ENCODE measurements at places on chromosomes 16 and 17. TPM values are rescaled to one million over a fixed set of nuclear protein-coding genes. Genes with fewer than 3 reads are reported as not detected.

DNA sequence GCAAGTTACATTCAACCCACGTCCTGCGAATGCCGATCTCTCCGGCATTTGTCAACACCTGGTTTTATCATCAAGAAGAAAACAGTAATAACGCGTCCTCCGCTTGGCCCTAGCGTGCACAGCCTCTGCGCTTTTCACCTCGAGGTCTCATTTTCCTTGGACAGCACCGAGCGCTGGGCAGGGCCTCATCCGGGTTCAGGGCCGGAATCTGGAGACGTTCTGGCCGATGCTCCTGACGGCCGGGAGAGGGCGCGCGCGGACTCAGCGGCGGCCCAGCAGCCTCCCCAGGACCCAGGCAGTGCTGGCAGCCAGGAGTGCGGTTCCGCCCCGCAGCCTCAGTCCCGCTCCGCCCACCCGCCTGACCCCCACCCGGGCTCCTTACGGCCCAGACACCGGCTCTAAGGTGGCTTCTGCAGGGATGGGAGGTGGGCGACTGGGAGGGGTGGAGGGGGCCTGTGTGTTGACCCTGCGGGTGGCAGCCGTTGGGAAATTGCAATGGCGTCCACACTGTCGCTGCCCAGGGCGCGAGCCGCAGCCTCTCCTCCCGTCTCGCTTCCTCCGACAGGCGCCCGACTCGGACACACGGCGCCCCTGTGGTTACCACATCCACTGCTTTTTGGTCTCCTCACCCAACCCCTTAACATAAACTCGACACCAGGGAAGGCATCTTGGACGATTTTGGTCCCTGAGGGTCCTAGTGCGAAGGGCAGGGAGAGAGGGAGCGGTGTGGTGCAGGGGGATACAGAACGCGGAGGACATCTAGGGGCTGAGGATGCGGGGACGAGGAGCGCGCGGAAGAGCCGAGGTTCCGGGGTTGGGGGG, 7.4 kb upstream of the FLYWCH1 start:
- peak; percentile 78 for DNase-seq
- H3K36me3 ChIP-seq, result no peaks in the 10 kb centered on the region
- peak overlapping the region; percentile 99 for H3K4me3 ChIP-seq
- peaks cover 26% of the 10 kb centered on the region for H3K4me1 ChIP-seq

DNA sequence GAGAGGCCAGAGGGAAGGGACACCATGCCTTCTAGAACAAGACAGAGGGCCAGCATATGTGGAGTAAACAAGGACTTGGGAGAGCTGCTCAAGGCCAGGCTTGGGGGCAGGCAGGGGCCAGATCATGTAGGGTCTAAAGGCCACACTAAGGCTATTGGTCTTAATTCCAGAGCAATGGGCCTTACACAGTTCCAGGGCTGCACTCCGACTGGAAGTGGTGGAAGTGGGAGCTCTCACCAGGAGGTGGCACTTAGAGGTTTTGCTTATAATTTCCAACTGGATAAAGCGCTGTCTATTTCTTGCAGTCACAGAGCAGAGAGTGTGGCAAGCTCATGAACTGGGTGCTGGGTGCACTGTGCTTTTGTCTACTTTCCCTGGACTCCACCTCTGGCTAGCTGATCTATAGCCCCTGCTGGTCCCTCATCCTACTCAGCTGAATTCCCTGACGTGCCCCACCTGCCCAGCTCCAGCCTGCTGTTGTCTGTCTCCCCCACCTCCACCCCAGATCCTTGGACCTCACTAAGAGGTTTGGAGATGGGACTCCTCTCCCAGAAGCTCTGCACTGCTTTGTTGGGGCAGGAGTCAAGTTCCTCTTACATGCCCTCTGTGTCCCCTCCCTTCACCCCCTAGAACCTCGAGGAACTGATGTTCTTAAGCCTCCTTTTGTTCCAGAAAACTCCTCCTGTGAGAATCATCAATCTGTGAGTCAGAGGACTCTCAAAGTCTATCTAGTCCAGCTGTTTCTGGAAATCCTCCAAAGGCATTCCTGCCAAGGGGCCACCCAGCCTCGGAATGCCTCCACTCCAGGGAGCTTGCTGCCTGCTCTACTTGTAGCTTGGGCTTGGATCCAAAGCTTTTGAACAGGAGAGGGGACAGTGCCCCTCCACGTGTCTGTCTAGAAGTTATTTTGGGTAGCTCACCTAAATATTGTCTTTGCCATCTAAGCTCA, 48.1 kb upstream of the KSR1 start:
- no peak overlapping the region for H3K27ac ChIP-seq
- no peak overlapping the region for H3K4me3 ChIP-seq
- no peaks in the 10 kb centered on the region for H3K36me3 ChIP-seq
- H3K27me3 ChIP-seq, result no peaks in the 10 kb centered on the region

DNA sequence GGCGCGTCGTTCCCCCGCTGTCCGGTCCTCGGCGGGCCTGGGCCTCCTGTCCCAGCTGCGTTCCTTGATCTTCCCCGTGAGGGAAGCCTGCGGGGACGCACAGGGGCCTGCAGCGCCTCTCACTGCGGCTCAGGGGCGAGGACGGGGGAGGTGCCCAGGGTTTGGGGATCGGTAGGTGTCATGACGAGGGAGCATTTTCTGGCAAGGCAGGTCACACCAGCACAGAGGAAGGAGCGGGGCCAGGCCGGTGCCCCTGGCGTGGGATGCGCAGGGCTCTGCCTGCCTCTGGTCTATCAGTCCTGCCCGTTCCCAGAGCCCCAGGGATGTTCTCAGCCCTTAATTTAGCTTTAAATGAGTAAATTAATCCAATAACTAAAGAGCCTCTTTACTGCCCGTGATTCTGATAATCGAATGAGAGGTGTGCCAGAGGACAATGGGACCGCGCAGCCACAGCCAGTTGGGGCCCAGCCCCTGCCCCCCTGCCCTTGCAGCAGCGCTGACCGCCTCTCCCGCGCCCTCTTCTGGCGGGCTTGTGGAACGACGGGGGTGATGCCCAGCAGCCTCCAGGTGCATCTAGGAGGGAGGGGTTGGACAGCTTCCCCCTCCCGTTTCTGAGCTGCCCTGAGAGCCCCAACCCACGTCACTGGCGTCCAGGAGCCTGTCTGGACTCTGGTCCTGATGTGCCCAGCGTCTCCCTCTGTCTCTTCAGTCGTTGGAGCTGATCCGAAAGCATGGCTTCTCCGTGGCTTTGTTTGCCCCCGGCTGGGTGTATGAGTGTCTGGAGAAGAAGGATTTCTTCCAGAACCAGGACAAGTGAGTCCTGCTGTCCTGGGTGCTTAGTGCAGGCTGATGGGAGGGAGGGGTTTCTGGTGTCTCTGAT, 7.9 kb downstream of the ENGASE start:
- H3K27me3 ChIP-seq, result no peaks in the 10 kb centered on the region
- no peak overlapping the region for H3K27ac ChIP-seq
- H3K4me3 ChIP-seq, result no peak overlapping the region
- peak; percentile 84 for DNase-seq
- peaks cover 81% of the 10 kb centered on the region for H3K36me3 ChIP-seq
- peaks cover 30% of the 10 kb centered on the region for H3K4me1 ChIP-seq

GRCh38 chr17:7582396-7583252, 1.0 kb upstream of the MPDU1 start:
- H3K27ac ChIP-seq, result peak overlapping the region; percentile 99
- H3K36me3 ChIP-seq, result peaks cover 29% of the 10 kb centered on the region
- H3K27me3 ChIP-seq, result no peaks in the 10 kb centered on the region
- peaks cover 72% of the 10 kb centered on the region for H3K4me1 ChIP-seq
- H3K4me3 ChIP-seq, result peak overlapping the region; percentile 47

GRCh38 chr17:29578626-29579485, 10.4 kb downstream of the TP53I13 start:
- no peak overlapping the region for H3K27ac ChIP-seq
- H3K4me3 ChIP-seq, result no peak overlapping the region
- no peaks in the 10 kb centered on the region for H3K27me3 ChIP-seq
- H3K36me3 ChIP-seq, result peaks cover 67% of the 10 kb centered on the region

GRCh38 chr17:42672038-42672437, 4.8 kb downstream of the PLEKHH3 start:
- H3K27me3 ChIP-seq, result no peaks in the 10 kb centered on the region
- DNase-seq, result no peak
- H3K36me3 ChIP-seq, result peaks cover 61% of the 10 kb centered on the region
- H3K4me1 ChIP-seq, result peaks cover 20% of the 10 kb centered on the region

DNA sequence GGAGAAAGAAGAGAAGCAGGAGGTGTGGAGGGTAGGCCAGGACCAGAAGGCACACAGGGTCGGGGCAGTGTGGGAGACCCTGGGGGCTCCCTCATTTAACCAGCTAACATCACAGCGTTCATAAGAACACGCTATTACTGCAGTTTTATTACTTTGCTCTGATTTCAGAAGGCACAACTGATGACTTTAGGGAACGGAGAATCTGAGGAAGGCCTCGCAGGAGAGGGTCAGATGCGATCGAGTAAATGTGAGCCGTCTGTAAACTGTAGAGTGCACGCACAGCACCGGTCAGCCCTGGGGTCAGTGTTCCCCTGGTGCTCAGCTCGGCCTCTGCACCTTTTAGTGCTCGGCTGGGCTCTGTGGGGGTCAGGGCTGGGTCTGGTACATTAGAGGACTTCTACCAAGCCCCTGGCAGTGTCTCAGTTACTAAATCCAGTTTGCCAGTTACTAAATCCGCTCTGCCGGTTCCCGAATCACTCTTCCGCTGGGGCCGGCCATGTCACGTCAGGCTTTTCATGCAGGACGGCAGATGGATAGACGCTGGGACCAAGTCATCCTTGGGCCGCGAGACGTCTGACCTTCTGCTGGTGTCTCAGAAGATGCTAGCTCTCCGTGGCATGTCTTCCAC, 325.9 kb downstream of the SEC14L1 start:
- H3K4me1 ChIP-seq, result peaks cover 45% of the 10 kb centered on the region
- no peaks in the 10 kb centered on the region for H3K27me3 ChIP-seq
- peaks cover 12% of the 10 kb centered on the region for H3K36me3 ChIP-seq
- DNase-seq, result no peak
- no peak overlapping the region for H3K4me3 ChIP-seq

- no peak overlapping the region for H3K4me3 ChIP-seq
- no peak overlapping the region for H3K27ac ChIP-seq
- DNase-seq, result no peak
Observed at GRCh38 chr17:56866496-56866895, 32.5 kb downstream of the DGKE start.

DNA sequence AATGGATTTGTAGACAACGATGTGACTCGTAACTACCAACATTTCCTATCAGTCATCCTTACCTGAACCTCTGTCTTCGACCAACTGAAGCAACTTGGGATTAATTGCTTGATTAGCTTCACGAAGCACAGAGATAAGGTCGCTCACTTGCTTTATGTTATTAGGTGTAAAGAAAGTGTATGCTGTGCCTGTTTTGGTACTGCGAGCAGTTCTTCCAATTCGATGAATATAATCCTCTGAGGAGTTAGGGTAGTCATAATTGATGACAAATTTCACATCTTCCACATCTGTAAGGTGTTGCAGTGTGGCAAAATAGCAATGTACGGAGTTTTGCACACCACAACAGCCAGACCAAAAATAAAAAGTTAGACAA, 3.6 kb upstream of the POLG2 start:
- H3K4me3 ChIP-seq, result no peak overlapping the region
- H3K27ac ChIP-seq, result no peak overlapping the region
- no peak for DNase-seq
- peaks cover 79% of the 10 kb centered on the region for H3K36me3 ChIP-seq

DNA sequence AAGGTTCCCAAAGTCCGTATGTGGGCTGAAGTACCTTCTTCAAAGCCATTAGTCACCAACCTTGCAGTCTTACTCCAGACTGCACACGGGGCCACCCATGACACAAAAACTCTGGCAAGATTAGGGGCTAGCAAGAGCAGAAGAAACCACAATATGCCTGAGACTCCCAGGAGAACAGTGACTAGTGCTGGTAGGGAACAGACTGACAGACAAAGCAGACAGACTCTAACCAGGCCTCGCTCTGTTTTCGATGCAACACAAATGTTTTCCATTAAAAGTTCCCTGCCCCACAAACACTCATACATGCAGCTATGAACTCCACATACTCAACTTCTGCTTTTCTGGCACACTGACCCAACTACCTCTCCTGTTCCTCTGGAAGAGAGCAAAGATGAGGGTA, 102.2 kb downstream of the HIC1 start:
- H3K27me3 ChIP-seq, result no peaks in the 10 kb centered on the region
- H3K36me3 ChIP-seq, result peaks cover 5% of the 10 kb centered on the region
- H3K4me1 ChIP-seq, result no peaks in the 10 kb centered on the region
- DNase-seq, result no peak

DNA sequence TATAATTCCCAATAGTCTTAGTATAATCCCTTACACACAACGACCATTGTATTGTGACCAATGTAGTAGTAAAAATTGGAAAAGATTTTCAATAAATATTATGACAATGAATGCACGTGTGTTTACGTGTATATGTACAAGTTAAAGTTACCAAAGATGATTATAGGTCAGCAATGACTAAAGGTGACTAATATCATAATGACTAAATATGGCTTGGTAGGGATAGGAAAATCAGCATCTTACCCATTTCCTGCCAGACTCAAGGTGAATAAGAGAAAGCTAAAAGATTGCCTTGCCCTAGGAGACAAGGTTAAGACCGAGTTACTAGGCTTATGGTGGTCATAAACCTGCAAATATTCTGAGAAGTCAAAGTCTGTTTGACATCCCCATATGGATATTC, 34.4 kb downstream of the CPD start:
- H3K4me1 ChIP-seq, result no peaks in the 10 kb centered on the region
- DNase-seq, result no peak
- no peak overlapping the region for H3K4me3 ChIP-seq
- H3K27me3 ChIP-seq, result no peaks in the 10 kb centered on the region
- no peak overlapping the region for H3K27ac ChIP-seq

ATP2A1 gene
- total RNA-seq, result 2.6 TPM

HEXD gene
- total RNA-seq, result 16.9 TPM

KLHL11 gene
- total RNA-seq, result 13.8 TPM

Measured in K562 (cell line).